Naive thymus-derived CD8-positive, alpha-beta T cell (primary cell): ENCODE measurements at places on chromosomes 7 and 10. TPM values are rescaled to one million over a fixed set of nuclear protein-coding genes. Genes with fewer than 3 reads are reported as not detected.

DNA sequence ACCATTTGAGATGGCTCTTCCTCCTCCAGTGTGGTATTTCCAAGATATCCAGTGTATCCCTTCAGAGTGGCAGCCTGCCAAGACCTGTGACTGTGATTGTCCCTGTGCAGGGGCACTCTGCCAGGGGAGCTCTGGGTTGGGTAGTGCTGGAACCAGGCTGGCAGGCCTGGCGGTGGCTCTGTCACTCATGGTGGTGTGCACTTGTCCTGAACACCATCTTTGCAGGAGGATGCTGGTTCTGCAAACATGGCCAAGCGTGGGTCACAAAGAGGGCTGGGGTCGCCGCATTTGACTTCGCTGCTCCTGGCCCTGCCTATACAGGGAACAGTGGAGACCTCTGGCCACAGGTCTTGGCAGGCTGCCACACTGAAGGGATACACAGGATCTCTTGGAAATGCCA, 205.2 kb downstream of the PRPF18 start:
- DNase-seq, result no peak

Gene ITGB8
- not detected for total RNA-seq

DNA sequence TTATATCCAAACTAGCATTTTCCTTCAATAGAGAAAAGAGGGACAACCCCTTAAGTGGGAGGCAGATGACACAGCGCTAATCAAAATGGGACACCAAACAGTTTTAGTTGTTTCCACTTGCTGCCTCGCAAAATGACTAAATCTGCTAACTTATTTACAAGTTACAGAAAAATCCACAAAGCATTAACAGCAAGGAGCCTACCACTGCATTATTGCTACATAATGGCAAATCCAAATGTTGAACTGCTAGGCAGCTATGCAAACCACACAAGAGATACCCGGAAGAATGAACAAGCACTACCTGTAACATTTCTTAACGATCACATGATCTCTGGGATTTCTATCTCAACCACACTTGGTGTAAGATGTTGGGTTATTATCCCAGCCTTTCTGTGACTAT, 96.7 kb downstream of the SFMBT2 start:
- no peak for DNase-seq

Gene MRLN
- not detected for total RNA-seq

DNA sequence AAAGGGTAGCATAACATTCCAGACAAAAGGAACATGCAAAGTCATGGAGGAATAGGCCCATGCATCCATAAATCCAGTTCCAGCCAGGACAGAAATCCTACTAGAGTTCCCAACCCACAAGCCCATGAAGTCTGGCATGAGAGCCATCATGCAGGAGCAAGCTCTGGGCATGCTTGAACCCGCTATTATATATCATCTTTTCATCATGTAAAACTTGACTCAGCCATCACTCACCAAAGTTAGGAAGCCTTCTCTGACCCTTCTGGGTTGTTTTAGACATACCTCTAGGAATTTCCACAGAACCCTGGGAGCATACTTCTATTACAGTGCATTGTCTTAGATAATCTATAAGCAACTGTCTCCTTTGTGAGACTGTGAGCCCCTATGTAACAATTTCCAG, 293.0 kb upstream of the NPSR1 start:
- DNase-seq, result no peak

- DNase-seq, result no peak
Measured at GRCh38 chr10:8967061-8967460, 912.6 kb downstream of the GATA3 start.

Gene STEAP4
- not detected for total RNA-seq

Gene GRID1
- not detected for total RNA-seq

GRCh38 chr10:119516381-119517234, 25.9 kb downstream of the RGS10 start:
- peak; percentile 78 for DNase-seq

DNA sequence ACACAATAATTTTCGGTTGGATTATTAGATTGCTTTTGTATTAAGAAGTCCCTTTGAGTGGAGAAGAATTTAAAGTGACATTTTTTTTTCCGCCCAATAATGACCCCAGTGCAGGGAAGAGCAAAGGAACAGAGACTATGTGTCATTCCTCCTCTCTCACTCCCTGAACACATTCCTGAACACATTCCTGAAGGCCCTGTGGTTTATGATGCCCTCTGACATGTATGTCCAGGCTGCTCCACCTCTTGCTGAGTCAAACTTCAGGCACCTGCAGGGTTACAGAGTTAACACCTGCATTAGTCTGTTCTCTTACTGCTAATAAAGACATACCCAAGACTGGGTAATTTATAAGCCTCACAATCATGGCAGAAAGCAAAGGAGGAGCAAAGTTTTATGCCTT, 704.0 kb upstream of the LRRN3 start:
- DNase-seq, result no peak

Gene SHH
- not detected for total RNA-seq

GRCh38 chr10:126833542-126833941, 71.7 kb upstream of the DOCK1 start:
- DNase-seq, result no peak

Gene TMEM236
- total RNA-seq, result 0.36 TPM

Gene DYDC2
- total RNA-seq, result not detected

DNA sequence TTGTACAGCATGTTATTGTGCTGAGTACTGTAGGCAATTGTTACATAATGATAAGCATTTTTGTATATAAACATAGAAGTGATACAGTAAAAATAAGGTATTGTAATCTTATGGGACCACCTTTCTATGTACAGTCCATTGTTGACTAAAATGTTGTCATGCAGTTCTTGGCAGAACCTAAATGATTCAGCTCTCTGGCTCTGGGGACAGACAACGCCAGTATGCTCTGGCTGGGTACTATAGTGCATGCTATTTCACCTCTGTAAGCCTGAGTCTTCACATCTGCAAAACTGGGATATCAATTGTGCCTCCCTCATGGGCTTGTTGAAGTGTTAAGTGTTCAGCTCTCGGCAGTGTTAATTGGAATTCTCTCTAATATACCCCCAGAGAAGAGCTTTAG, 674.3 kb downstream of the INHBA start:
- DNase-seq, result no peak

DNA sequence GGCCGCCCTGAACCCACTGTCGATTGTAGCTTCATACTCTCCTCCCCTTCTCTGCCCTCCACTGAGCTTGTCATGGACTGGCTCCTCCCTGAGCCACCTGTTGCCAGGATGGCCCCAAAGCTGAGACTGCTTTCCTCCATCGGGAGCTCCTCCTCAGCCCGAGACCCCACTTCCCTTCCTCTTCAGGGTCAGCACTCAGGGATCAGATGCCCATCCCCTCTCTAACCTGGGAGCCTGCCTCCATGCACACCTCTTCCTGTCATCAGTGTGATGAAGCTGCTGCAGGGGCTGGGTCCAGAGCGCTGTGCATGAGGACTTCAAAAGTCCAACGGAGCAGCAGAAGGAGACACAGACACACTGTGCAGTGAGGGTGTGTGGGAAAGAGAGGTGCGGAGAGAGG, 201.1 kb downstream of the WDR37 start:
- no peak for DNase-seq

- DNase-seq, result no peak
Measured at GRCh38 chr10:23676296-23676695, 237.4 kb downstream of the OTUD1 start.

GRCh38 chr7:29043576-29043975, 85.4 kb upstream of the TRIL start:
- no peak for DNase-seq

GRCh38 chr10:113474752-113475151, 78.1 kb upstream of the HABP2 start:
- DNase-seq, result no peak
